Activated CD4-positive, alpha-beta T cell treated with anti-CD3 and anti-CD28 coated beads, Interleukin-2, amount 50 U/mL, for 1 hour (primary cell): ENCODE measurements at places on chromosomes 4 and X.

- DNase-seq: no peak
Observed at GRCh38 chr4:127236889-127237288, 395.9 kb upstream of the INTU start.

DNA sequence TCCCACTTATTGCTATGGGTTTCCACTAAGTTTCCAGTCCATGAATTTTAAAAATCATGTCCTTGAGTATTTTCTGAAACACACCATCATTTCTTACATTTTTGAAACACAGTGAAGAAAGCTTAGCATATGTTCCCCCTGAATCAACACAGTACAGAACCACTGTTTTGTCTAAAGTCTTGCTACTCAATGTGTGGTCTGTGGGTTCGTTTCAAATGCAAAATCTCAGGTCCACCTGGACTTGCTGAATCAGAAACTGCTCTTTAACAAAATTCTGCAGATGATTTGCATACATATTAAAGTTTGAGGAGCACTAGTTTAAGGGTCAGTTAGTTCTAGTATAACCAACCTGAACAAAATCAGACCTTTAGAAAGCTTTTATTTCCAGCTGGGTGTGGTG lies 60.4 kb downstream of the SUPT20HL2 start:
- no peak for DNase-seq

- peak; percentile 48 for DNase-seq
Observed at GRCh38 chrX:150692831-150693724, at the start of gene MTMR1. Gene MTMR1 (plus strand): TSS chrX:150693396. CDS start chrX:150693531, 135 bp downstream.

GRCh38 chr4:98802770-98803198 lies 126.1 kb downstream of the EIF4E start:
- DNase-seq: no peak

DNA sequence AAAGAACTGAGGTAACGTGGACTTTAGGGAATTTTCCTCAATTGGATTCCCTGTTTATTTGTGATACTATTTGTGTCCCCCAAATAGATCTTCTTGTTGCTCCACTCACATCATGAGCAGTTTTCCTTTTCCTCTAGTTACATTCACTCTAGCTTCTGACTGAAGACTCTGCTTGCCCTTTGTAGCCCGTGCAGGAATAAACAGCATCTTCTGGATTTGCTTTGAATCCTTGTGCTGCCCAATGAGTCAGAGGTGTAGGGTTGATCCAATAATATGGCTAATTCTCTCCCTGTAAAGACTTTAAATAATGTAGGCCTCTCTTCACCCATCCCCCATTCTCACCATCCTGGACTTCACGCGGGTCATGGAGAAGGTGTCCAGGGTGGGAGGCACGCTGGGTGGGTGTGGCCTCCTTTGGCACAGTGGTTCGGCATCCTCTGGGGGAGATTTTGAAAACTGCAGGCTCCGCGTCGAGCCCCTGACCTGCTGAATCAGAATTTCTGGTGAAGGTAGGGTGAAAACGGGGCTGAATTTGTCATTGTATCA lies 9.0 kb downstream of the HAND2 start:
- DNase-seq: no peak

- DNase-seq: no peak
Observed at GRCh38 chr4:26746802-26747213, 113.8 kb upstream of the STIM2 start.

GRCh38 chrX:50941638-50942037 lies 31.1 kb downstream of the BMP15 start:
- peak; percentile 0 for DNase-seq

GRCh38 chr4:118033148-118034052 lies 886 bp upstream of the NDST3 start:
- no peak for DNase-seq

DNA sequence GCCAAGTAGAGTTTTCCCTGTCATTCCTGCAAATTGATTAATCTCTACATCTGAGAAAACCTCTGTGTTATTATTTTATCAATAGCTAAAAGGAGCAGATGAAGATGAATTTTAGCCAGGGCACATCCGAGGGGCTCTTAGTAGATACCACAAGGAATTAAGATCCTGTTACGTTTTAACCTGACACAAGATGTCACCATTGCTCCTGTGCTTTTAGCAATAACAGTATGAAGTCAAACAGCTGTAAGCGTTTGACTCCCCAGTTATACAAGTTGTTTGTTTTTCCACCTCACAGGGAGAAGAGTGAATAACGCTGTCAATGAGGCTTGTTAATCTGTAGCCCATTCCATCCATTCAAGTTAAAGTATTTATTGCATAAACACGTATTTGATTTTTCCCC lies 76.0 kb upstream of the AP1S2 start:
- DNase-seq: no peak

DNA sequence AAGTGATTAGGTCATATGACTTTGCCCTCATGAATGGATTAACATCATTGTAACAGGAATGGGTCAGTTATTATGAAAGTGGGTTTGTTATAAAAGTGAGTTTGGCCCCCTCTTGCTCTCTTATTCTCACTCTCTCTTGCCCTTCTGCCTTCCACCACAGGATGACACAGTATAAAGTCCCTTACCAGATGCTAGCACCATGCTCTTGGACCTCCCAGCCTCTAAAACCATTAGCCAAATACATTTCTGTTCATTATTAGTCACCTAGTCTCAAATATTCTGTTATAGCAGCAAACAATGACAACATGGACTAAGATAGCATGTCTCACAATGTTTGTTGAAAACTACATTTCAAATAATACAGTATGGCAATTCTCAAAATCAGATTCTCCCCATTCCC lies 59.7 kb downstream of the RWDD4 start:
- DNase-seq: no peak

DNA sequence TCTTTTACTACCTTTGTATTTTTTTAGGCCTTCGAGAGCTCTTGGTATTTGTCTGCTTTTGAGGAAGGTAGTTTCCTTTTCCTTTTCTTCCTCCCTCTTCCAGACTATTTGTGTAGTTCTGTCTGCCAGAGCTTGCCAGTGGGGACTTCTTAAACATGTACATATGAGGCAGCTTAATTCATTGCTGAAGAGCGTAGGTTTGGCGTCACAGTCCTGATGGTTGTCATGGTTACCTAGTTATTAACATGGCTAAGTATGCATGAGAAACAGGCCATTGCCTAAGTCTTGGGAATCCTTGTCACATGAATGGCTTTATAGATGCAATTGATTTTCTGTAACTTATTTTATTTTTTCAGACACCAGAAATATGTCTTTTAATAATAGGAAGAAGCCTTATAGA lies 48.5 kb upstream of the ARMCX2 start:
- DNase-seq: no peak

DNA sequence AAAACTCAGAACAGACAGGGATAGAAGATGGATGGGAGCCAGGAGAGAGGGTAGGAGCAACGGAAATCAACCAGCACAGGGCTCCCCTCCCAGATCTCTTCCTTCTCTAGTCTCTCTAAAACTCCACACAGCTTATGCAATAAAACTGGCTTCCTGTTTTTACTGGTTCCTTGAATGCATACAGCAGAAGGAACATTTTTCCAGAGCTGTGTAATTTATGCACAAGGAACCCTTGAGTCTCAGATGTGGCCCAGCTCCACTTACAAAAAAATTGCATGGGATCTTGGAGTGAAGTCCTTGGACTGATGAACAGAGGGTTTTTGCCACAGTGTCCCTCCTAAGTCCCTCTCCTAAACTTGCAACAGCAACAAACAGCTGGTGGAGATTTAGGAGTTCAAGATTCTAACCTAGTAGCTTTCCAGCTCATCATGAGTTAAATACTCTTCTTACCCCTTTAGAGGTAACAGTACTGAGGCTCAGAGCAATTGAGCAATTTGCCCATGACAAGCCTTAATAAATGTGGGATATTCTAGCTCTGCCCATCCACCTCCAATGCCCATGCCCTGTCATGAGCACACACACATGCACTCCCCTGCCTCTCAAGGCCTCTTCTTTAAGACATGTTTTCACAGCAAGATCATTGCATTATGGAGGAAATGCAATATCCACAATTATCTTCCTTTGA lies 18.4 kb upstream of the CC2D2A start:
- DNase-seq: no peak

GRCh38 chr4:97239667-97239997 lies 903.6 kb downstream of the STPG2 start:
- DNase-seq: no peak

- no peak for DNase-seq
Observed at GRCh38 chrX:41808047-41808446, 84.1 kb downstream of the GPR82 start.

DNA sequence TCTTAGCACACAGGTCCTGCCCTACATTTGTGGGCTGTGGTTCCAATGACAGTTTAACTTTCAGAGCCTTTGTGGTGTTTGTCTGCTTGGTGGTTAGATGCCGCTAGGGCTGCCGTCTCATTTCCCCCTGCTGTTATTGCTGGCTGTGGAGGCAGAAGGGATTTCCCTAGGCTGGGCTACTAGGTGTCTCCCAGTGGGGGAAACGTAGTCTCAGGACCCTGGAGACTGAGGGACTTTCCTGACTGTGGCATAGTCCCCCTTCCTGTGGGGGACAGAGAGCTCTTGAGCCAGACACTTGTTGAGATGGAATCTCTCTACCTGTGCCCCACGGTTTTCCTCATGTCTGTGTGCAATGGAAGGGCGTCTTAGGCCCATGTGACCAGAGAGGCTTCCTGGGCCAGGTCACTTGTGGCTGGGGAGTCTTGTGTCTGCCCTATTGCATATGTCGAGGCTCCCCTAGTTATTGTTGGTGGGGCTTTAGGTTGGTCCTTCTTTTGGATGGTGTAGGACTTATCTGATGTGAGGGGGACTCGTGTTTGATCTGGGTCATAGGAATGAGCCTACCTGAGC lies 68.2 kb downstream of the ARHGAP10 start:
- peak; percentile 49 for DNase-seq

- no peak for DNase-seq
Observed at GRCh38 chr4:114563536-114564315, 34.9 kb upstream of the UGT8 start.

GRCh38 chrX:130981836-130982235 lies 76.3 kb upstream of the ARHGAP36 start:
- no peak for DNase-seq

GRCh38 chr4:74996996-74997395 lies 64.1 kb downstream of the PARM1 start:
- DNase-seq: no peak

GRCh38 chrX:39331082-39331704 lies 529.9 kb downstream of the MID1IP1 start:
- no peak for DNase-seq

GRCh38 chr4:158176776-158177175 lies 4.0 kb upstream of the GASK1B start:
- no peak for DNase-seq

- DNase-seq: no peak
Observed at GRCh38 chr4:75633846-75634245, 3.5 kb upstream of the CDKL2 start.

- no peak for DNase-seq
Observed at GRCh38 chr4:40718586-40718985, 31.2 kb upstream of the NSUN7 start.

DNA sequence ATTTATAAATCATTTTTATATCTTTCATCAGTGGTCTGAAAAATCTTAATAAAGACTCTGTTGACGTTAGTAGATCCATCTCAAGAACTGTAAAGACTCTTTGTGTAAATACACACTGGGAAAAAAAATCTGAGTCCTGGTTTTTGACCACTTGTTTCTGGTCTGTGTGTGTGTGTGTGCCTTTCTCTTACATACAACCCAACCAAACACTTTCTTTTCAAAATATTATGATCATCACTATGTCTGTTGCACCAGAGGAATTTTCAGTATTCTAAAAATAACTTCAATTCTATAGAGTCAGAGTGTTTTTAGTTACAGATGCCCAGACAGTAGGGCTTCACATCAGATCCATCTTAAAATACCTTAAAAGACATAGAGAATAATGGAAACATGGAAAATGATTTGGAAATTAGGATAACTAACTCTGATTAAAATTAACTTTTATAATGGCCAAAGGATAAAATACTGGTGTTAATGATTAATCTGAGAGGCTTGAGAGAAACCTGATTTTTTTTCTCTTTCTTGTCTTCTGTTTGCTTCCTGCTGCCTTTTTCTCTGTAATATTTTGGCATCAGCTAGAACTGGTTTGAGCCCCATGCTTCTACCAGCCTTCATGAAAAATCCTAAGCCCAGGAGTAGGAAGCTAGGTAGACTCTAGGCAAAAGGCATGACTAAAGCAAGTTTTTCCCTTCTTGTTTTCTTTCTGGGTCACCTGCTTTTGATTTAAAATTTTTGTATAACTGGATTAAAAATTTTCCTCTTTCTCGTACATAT lies 99.7 kb downstream of the ATXN3L start:
- DNase-seq: no peak

DNA sequence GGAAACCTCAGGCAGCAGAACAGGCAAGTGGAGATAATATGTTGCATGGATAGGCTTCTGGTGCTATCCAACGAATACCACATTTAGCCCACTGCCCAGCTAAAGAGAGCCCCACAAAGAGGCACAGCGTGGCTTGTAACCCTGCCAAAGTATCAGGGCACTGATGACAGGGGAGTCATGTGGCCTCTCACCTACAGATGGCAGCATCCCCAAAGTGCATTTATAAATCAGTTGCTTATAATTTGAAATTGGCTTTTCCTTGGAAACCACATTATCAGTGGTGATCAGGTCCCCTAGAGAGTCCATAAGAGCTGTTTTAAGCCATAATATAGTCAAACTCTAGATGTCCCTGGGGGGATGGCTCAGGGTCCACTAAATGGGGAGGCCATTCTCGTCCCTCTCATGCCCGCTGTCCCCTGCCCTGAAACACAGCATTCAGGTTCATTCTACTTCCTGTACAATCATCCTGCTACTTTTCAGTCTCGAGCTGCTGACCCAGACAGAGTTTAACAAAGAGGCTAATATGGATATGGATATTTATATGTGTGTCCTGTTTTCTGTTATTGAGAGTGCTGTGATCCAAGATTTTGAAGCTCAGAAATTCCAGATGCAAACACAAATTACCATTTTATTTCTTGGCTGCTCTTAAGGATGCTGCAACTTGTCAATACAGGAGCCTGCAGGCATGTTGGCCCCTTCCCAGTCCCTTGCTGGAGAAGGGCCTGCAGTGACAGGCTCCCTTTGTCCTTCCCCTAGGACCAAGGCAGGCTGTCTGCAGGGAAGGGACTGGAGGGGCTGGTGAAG lies 28.5 kb downstream of the SRPX start:
- DNase-seq: no peak

GRCh38 chr4:85459736-85460135 lies 15.2 kb upstream of the ARHGAP24 start:
- no peak for DNase-seq

- DNase-seq: no peak
Observed at GRCh38 chr4:24853142-24853541, 57.8 kb downstream of the SOD3 start.

GRCh38 chrX:119427024-119427794 lies 28.1 kb downstream of the SLC25A43 start:
- DNase-seq: no peak

GRCh38 chr4:156676116-156676851 lies 295.3 kb downstream of the PDGFC start:
- DNase-seq: no peak
